ENCODE measurements at places on chromosomes 16 and 17. TPM values are rescaled to one million over a fixed set of nuclear protein-coding genes. Genes with fewer than 3 reads are reported as not detected.
A peak's percentile ranks its signal among the peaks of the same experiment; 100 is the strongest.

The OR4D1 gene
- total RNA-seq = 0.11 TPM

The CSH2 gene
- total RNA-seq = not detected

DNA sequence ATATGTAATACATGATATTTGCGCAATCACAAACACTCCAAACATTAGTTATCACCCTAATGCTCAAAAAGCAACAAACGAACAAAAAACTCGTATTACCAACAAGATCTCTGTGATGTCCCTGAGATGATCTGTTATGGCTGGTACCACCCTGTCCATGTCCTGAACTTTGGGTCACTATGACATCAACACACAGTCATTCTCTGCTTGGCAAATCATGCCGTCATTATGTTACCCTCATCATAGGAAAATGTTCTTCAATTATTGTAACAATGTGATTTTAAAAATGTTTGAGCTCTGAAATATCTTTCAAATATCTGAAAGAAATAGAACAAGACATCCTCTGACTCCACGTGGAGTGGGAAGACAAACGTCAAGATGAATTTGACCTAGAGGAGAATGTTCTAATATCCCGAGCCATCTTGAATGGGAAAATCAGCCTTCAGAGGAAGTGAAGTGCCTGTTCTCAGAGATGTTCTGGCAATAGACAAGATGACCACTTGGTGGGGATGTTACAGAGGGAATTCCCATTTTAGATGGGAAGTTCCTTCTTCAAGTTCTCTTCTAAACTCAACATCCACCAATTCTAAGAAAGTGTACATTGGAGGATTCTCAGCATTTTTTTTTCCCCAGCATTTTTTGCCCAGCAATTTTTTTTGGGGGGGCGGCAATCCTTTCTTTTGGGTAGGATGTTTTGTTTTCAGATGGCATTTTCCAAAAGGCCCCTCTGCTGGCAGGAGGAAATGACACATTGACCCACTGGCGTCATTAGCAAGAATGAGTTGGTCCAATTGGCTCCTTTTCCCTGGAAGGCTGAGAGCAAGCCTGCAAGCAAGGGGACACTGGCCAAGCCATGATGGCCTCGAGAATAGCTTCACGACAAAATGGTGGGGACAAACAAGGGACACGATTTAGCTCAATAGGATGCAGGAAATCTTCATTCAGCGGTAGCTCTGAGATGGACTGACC is 3.7 kb upstream of the HSD17B2 start:
- DNase-seq = no peak
- H3K36me3 ChIP-seq = no peaks in the 10 kb centered on the region
- H3K27ac ChIP-seq = no peak overlapping the region

GRCh38 chr17:8470447-8471047 is 34.9 kb downstream of the NDEL1 start:
- H3K36me3 ChIP-seq = peaks cover 39% of the 10 kb centered on the region
- peaks cover 11% of the 10 kb centered on the region for H3K4me1 ChIP-seq
- peak; percentile 66 for DNase-seq

The HSD17B1 gene
- total RNA-seq = 1.2 TPM

- peaks cover 15% of the 10 kb centered on the region for H3K4me1 ChIP-seq
- peaks cover 3% of the 10 kb centered on the region for H3K36me3 ChIP-seq
- no peak overlapping the region for H3K4me3 ChIP-seq
- no peak for DNase-seq
- no peaks in the 10 kb centered on the region for H3K27me3 ChIP-seq
Observed at GRCh38 chr16:53912155-53912554, 208.2 kb downstream of the FTO start.

DNA sequence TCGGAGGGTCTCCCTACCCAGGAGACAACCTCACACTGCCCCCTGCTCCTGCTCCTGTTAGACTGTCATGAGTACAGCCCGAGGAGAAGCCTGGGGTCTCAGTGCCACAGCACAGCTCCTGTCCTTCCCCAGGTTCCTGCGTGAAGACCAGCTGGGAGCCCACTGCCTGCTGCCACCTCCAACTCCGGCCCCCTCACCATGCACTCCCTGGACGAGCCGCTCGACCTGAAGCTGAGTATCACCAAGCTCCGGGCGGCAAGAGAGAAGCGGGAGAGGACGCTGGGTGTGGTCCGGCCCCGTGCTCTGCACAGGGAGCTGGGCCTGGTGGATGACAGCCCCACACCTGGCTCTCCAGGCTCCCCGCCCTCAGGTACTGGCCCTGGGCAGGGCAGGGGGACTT is 16.2 kb downstream of the GLIS2 start:
- H3K4me1 ChIP-seq = peaks cover 19% of the 10 kb centered on the region
- no peaks in the 10 kb centered on the region for H3K27me3 ChIP-seq
- H3K4me3 ChIP-seq = no peak overlapping the region
- peaks cover 4% of the 10 kb centered on the region for H3K36me3 ChIP-seq

GRCh38 chr16:1338855-1339675 is 5.6 kb downstream of the BAIAP3 start:
- H3K4me3 ChIP-seq = no peak overlapping the region
- H3K4me1 ChIP-seq = peaks cover 9% of the 10 kb centered on the region
- no peak for DNase-seq
- H3K27ac ChIP-seq = no peak overlapping the region
- H3K36me3 ChIP-seq = no peaks in the 10 kb centered on the region

The HEATR9 gene
- total RNA-seq = not detected

DNA sequence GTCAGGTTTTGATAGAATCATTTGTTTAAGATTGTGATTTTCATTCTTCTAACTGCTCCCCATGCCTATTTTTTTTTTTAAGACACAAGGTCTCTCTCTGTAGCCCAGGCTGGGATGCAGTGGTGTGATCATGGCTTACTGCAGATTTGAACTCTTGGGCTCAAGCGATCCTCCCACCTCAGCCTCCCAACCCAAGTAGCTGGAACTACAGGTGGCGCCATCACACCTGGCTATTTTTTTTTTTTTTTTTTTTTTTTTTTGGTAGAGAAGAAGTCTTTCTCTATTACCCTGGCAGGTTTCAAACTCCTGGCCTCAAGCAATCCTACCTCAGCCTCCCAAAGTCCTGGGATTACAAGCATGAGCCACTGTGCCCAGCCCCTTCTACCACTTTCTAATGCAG is 223.3 kb downstream of the CBLN1 start:
- DNase-seq = no peak
- no peak overlapping the region for H3K27ac ChIP-seq
- H3K27me3 ChIP-seq = no peaks in the 10 kb centered on the region
- H3K36me3 ChIP-seq = no peaks in the 10 kb centered on the region
- H3K4me1 ChIP-seq = no peaks in the 10 kb centered on the region

DNA sequence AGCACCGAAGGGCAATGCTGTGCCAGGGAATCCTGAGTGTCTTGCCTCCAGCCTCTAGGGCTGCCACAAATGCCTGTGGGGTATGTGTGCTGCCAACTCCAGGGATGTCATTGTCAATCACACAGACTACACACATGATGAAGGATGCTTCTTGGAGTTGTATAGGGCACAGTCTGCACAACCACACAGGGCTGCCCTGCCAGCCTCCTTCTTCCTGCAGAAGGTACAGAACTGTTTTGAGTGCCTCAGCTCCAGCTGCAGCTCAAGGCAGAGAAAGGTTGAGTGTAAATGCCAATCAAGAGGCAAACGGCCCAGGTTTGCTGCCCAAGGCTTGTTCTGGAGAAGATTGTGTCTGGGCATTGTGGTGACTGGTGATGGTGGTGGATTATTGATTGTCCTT is 15.6 kb downstream of the SCNN1B start:
- no peaks in the 10 kb centered on the region for H3K4me1 ChIP-seq
- H3K36me3 ChIP-seq = no peaks in the 10 kb centered on the region
- no peak overlapping the region for H3K27ac ChIP-seq
- DNase-seq = no peak

- no peak overlapping the region for H3K4me3 ChIP-seq
- peaks cover 15% of the 10 kb centered on the region for H3K4me1 ChIP-seq
- H3K27me3 ChIP-seq = no peaks in the 10 kb centered on the region
- no peak for DNase-seq
Observed at GRCh38 chr17:74241431-74241830, 28.1 kb downstream of the TTYH2 start.
